RPMI8226 (cell line): ENCODE measurements at places on chromosomes 12 and 14.

DNA sequence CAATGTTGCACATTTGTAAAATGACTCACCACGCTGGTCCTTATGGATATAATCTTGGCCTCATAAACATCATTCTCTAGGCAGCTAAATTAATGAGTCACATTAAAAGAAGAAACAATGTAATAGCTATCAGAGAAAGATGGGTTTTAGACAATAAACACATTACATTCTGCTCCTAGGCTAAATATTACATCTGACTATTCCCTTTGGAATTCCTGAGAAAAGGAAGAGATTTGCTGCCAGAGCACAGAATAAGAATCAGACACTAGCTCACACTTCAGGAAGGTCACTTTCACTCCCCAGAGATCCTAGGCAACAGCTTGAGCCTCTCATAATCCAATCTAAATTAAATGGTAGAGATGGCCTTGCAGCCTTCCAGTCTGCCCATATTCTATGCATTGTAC is 218.2 kb downstream of the PTPRO start:
- DNase-seq: no peak

DNA sequence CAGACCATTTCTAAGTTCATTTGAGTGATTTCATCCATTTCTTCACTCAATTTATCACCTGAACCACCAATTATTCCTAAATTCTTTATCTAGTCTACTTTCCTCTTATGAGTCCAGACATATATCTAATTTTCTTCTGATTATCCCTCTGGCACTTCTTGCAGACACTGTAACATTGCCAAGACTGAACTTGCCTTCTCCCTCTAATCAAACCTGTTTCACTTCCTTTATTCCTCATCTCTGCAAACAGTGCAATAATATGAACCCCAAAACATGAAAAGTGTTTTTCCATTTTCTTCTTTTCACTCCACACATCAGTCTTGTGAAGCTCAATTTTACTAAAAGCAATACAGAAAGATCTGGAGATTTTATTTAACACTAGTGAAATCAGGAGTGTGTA is 37.8 kb upstream of the PTPRQ start:
- peak; percentile 61 for DNase-seq

DNA sequence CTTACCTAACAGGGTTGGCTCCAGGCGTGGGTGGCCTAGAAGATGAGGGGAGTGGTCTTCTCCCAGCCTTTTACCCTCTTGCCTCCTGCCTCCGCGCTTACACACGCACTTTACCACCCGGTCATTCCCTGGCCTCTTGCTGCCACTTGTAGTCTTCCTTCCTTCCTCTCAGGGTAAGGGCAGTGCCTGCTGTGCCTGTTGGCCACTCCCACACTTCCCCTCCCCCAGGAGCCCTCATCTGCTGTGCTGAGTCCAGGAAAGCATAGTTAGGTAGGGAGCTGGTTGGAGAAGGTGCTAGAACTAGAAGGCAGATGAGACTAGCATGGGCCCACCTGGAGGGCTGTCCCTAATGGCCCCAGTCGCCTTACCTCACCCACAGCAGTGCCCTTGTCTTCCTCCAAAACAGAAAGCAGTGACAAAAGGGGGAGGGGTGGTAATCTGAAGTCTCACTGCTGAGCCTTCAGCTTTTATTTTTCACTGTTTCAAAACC is 54.3 kb upstream of the SRSF5 start:
- peak; percentile 68 for DNase-seq

DNA sequence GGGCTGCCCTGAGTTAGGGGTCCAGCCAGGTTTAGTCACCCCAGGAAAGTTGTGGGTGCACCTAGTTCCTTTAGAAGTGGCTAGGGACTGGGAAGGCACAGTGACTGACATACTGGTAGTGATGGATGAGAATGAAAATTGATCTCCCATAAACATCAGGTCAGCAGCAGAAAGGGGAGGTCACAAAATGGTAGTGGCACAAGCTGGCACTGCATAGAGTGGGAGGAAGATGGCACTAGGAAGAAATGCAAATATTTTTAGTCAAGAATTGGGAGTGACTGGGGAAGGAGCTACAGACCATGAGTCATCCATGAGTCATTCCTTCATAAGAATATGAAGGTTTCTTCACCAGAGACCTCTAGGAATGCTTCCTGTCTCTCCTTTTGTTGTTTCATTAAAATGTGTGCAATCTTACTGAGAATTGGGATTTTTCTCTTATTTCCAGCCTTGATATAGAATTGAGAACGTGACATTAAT is 198.3 kb upstream of the AMIGO2 start:
- no peak for DNase-seq

GRCh38 chr14:67468378-67468730 is 20.2 kb downstream of the TMEM229B start:
- DNase-seq: no peak

DNA sequence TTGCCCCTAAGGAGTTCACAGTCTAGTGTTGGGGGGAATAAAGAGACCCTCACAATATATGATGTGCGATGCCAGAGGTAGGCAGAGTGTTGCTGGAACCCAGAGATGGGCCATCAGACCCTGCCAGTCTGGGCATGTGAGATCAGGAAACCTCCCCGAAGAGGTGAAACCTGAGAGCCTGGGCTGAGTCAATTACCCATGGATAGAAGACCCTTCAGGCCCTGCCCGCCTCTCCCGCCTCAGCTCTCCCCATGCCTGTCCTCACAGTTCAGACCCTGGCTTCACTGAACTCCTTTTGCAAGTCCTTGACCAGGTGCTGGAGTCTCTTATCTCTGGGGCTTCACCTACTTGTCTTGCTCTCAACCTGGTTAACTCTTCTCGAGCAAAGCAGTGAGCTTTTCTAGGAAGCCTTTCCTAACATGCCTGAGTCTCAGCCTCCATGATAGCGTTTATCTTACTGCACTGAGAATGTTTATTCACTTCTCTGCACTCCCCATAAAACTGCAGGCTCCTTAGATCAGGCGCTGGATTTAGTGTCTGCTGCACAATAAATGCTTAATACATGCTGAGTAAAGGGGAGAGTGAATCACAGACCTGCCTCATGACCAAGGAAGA is 19.6 kb downstream of the ALDH1L2 start:
- DNase-seq: no peak

DNA sequence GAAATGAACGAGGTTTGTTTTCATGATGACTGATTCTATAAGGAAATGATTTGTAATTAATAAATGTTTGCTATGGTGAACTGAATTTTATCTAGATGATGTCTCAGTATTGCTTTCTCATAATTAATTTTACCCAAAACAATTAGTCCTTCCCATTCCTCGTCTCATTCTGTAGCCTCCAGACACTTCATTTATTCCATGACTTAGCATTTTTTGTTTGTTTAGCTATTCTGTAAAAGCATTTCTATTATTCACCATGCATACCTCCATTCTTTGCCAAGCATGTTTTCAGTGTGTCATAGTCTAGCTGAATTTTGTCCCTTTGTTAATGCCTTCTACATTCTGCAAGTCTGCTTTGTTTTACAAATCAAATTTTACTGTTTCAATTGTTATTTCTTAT is 137.4 kb upstream of the RPL10L start:
- no peak for DNase-seq

GRCh38 chr14:31060253-31060875 is 34.2 kb upstream of the STRN3 start:
- DNase-seq: no peak

DNA sequence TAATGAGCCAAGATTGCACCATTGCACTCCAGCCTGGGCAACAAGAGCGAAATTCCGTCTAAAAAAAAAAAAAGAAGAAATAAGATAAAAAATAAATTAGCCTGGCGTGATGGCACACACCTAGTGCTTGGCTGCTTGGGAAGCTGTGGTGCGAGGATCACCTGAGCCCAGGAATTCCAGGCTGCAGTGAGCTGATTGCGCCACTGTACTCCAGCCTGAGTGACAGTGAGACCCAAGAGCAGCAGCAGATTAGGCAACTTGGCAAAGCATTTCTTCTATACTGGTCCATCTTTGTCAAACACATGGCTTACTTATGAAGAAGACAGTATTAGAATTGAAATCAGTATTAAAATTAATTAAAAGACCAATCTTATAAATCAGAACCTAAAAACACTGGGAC is 6.3 kb downstream of the GON7 start:
- DNase-seq: no peak

DNA sequence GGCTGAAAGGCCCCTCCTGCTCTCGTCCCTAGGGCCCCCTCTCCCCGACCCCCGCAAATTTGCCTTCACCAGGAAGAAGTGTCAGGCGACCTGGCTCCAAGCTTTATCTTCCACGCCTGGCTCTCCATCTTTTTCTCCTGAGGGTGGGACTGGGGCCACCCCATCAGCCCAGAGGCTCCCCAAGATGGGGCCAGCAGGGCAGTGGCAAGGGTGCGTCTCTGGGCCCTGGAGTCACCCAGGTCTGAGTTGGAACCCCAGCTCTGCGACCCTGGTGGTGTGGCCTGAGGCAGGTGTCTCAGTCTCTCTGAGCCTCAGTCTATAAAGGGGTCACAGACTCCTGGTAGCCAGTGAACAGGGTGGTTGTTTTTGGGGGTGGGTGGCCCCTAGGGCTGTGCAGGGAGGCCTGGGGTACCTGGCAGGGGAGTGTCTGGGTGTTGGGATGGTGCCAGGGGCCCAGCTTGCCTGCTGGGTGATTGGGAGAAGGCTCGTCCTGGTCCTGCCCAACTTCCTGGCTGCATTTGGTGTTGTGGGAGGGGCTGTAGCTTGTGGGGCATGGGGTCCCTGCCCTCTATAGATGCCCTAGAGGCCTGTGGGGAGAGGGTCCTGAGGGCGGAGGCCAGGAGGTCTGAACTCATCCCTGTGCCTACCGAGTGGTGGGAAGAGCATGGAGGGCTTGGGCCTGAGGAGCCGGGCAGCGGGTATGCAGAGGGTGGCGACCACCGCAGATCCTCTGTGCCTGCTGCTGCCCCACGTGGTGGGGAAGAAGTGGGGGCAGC is 7.6 kb downstream of the KIF26A start:
- no peak for DNase-seq

DNA sequence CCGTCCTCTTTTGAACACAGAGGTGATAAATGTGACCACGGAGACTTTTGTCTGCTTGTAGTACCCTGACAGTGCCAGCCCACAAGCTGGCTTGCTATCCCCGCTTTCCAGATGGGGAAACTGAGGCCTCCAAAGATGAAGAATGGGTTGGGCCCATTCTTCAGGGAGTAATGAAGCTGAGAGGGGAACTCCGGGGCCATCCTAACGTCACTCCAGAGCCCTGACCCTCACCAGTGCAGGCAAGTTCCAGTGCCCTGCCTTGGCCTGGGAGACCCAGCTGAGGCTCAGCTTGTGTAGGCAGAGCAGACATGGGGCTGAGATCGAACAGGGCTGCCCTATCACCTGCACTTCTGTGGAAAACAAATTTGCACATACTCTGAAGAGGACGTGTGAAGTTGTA is 277.1 kb downstream of the DPF3 start:
- DNase-seq: no peak

DNA sequence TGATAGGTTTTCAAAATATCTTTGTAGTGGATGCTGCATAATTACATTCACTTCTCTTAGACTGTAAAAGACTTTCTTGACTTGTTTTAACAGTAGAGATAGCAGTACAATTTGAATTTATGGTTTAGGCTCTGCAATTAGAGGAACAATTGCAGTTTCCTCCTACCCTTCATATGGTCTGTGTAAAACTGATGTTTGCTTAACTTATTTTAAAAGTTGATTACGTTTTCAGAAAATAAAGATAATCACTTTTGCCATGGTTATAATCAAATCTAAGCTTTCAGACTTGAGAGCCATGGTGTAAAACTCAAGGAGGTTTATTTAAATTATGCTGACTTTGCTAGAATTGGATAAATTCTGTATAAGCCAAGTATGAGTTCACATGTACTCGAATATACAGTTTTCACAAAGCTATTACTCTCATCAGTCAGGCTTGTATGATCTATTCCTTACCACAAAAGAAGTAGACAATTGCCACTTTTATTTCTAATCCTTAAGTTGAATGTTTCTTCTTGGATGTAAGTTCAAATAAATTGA is 2.5 kb upstream of the MAPK1IP1L start:
- no peak for DNase-seq

DNA sequence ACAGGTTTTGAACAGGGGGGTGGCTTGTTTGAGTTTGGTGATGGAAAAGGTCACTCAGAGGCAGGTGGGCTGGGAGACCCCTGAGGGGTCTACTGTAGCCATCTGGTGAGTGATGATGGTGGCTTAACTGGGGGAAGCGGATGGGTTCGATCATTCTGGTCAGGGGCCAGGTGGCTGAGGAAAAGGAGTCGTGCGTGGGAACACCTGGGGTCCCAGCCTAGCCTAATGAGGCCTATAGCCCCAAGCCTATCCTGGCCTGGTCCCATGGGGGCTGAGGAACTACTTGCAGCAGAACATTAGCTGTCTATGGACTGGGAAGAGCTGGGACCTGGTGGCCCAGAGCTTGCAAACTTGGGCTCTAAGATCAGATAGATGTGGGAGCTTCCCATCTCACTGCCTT is 158.4 kb upstream of the MYL2 start:
- no peak for DNase-seq

- DNase-seq: no peak
Observed at GRCh38 chr14:23403139-23403438, 5.0 kb downstream of the MYH6 start.

DNA sequence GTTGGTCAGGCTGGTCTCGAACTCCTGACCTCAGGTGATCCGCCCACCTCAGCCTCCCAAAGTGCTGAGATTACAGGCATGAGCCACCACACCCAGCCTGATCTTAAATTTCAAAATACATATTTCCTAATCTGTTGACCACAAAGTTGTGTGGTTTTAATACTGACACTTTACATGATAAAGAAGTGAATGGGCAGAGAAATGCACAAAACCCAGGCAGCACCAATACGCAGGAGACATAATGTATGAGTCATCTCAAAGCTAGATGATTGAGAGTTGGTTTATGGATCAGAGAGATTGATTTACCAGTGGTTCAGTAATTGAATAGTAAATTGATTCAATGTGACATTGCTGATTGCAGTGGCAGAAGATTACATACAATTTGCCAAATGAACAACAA is 19.2 kb upstream of the PPP2R5E start:
- no peak for DNase-seq

GRCh38 chr14:70391493-70392391 is 25.1 kb downstream of the SYNJ2BP start:
- no peak for DNase-seq

GRCh38 chr12:127964717-127965116 is 302.3 kb upstream of the TMEM132C start:
- no peak for DNase-seq

GRCh38 chr14:70816525-70816924 is 7.2 kb upstream of the MAP3K9 start:
- no peak for DNase-seq

DNA sequence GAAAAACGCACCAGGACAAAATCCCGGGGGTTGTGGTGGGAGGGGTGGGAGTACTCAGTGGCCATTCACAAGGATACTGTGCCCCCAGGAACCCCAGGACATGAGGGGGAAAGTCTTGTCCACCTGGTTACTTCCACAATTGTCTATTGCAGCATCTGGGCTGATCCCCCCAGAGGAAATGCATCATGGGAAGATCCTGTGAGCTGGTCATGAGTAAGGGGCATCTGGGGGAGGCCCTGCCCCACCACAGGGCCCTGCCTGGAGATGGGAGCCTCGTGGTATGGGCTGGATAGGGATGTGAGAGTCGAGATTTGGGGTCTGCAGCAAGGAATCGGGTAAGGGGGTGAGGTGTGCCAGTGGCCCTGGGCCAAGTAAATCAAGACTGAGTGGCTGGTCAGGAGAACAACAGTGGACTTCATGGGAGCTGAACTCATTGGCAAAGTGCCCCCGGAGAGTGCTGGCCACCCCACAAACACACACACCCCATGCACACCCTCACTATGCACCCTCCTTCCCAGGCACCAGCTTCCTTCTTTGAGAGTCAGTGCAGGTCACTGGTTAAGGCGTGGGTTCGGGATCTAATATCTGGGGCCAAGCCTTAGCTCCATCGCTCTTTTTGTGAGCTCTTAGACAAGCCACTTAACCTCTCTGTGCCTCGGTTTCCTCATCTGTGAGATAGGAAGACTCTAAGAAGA is 3.0 kb upstream of the SERPINA1 start:
- DNase-seq: no peak
